ENCODE measurements at places on chromosomes 2 and 18. TPM values are rescaled to one million over a fixed set of nuclear protein-coding genes. Genes with fewer than 3 reads are reported as not detected.

GRCh38 chr2:71530641-71531332, 77.4 kb downstream of the DYSF start:
- no peak for DNase-seq

GRCh38 chr2:12855508-12855907, 138.8 kb downstream of the TRIB2 start:
- no peak for DNase-seq

DNA sequence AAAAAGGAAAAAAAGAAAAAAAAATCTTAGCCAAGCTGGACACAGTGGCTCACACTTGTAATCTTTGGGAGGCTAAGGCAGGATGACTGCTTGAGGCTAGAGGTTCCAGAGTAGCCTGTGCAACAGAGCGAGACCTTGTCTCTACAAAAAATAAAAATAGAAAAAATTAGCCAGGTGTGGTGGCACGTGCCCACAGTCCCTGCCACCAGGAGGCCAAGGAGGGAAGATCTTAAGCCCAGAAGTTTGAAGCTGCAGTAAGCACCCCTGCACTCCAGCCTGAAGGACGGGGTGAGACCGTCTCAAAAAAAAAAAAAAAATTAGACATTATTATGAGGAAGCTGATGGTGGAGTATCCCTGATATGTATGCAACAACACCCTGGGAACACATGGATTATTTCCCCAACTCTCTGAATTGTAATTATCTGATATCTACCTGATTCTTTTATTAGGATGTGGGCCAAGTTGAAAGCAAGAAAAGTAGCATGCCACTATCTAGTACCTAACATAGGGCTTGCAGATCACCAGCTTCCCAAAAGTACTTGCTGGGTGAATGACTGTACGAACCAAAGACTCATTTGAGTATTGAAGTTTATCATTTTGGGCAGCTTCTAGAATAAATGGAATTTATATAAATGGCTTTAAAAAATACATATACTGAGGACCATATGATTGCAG, 140.9 kb downstream of the TCF4 start:
- DNase-seq, result no peak

DNA sequence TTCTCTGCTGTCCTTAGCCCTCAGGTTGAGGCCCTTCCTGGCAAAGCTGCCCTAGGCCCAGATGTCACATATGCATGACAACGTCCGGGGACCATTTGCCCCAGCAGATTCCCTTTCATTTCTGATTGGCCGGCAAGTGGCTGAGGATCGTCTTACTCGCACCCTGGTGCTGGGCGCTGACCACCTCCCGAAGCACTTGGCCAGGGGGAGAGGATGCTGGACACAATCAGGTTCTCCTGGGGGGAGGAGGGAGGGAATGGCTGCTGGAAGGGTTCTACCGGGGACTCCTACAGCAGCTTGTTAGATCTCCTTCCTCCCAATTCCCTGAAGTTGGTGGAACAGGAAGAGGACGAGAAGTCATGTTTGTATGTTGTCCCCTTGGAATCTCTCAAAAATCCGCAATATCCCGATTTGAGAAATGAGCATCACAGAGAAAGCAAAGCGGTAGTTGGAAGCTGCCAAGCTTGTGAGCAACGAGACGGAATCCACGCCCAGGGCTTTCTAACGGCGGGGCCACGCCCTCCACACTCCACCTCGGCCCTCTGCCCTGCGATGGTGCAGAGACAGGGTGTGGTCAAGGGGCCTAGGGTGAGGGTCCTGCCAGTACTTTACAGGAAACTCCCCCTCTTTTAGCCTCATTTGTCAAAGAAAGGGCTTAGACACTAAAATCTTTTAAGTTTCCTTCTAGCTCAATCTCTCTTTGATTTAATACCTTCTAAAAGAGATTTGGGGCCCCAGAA, 61.8 kb upstream of the YWHAQ start:
- DNase-seq, result no peak

DNA sequence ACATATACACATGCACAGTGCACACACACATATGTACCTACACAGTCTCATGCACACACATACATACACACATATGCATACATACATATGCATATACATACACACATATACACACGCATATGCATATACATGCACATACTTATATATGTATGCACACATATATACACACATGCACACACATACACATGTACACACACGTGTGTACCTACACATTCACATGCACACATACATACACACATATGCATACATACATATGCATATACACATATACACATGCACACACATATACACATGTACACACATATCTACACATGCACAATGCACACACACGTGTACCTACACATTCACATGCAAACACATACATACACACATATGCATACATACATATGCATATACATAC, 100.3 kb upstream of the TWIST2 start:
- DNase-seq, result no peak

DNA sequence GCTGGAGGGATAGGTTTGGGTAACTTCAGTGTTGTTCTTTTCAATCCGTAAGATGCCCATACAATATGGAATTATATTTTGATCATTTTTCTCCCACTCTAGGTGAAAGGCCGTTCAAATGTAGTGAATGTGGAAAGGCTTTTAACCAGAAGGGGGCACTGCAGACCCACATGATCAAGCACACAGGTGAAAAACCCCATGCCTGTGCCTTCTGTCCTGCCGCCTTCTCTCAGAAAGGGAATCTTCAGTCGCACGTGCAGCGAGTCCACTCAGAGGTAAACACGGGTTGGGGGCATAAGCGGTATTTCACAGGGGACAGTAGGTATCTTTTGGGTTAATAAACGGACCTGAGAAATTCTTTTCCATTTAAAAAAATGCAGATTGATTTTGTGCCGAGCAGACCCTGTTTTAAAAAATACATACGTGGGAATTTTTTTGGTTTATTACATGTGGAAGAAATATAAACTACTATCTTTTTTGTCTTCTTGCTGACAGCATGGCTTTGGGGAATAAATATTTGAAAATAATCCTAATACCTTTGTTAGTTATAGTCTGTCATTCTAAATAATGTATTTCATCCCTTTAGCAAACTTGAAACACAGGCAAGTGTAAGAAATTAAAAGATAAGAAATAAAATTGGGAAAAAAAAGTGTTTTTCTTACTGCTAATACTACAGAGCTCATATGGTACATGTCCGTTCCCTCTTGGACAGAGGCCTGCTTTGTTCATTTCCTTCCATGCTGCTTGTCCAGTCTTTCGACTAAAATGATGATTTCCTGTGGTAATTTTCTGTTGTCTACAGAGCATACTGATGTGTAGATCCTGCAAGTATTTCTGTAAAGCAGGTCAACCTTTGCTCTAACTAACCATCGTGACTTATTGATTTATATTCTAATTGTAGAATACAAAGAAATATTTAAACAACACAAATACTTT, 53.3 kb downstream of the ZNF236 start:
- no peak for DNase-seq

GRCh38 chr2:13669607-13670006, 952.9 kb downstream of the TRIB2 start:
- no peak for DNase-seq

The ABCG5 gene
- not detected for total RNA-seq

The NMUR1 gene
- 0.10 TPM for total RNA-seq

The LONRF2 gene
- total RNA-seq, result 1.7 TPM

The FTCDNL1 gene
- 0.34 TPM for total RNA-seq
